ENCODE measurements at places on chromosomes 1 and 21. TPM values are rescaled to one million over a fixed set of nuclear protein-coding genes. Genes with fewer than 3 reads are reported as not detected.

Gene CRYZ
- total RNA-seq: 104 TPM

Gene KCND3
- total RNA-seq: 1.0 TPM

Gene CHAF1B
- 2.7 TPM for total RNA-seq

Gene FABP3
- total RNA-seq: 28.2 TPM

Gene AMY1C
- not detected for total RNA-seq

Gene GSTM3
- total RNA-seq: 6.9 TPM

Gene ETV3
- 7.8 TPM for total RNA-seq

Gene THEM5
- 0.09 TPM for total RNA-seq

Gene C1orf74
- 1.2 TPM for total RNA-seq

Gene B4GALT2
- total RNA-seq: 12.8 TPM

Gene DENND1B
- 13.7 TPM for total RNA-seq

Gene TNFRSF8
- total RNA-seq: 0.08 TPM

All from liver (tissue), 10 donors.